RWPE2 (cell line): ENCODE measurements at places on chromosomes 6 and 20.

DNA sequence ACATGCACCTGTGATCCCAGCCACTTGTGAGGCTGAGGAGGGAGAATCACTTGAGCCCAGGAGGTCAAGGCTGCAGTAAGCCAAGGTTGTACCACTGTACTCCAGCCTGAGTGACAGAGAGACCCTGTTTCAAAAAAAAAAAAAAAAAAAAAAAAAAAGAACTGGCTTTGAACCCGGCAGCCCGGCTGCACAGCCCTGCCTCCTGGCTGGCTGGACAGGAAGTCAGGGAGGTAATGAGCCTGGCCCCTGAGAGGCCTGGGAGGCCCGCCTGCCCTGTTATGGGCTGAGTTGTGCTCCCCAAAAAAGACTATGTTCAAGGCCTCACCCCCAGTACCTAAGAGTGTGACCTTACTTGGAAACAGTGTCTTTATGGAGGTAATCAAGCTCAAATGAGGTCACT, 65.6 kb downstream of the ABHD12 start:
- DNase-seq, result no peak

DNA sequence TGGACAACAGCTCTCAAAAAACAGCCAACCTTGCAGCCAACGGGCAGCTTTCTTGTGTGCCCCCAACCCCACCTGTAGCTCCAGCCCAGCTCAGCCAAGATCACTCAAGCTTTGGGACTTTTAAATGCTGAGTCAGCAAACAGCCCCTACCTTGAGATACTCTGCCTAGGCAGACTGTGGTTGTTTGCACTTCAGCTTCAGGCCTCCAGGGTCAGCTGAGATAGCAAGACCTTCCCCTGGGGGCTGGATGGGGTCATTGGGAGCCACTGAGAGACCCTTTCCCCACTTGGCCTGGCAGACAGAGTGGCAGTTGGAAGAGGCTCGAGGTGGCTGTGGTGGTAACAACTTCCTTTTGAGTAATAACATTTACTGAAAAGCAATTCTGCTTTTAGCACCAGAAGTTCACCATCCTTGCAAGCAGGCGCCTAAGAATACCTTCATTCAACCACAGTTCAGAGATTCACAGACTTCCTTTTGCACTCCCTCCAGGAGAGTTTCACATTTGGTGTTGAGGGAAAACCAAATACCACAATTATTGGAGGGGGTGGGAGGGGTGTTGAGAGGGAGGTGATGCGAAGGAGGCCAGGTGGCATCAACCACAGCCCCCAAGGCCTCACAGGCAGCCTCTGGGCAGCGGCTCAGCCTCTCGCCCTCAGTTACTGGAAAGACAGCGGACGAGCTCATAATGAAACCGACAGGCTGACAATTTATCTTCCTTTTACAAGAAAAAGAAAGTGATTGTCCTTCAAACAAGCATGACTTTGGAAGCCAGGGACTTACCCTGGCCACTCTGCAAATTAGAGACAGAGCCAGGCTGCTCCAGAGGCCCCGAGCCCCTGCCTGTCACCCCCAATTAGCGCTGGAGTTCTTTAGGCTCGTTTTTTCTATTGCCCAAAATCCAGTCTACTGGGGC, 148.1 kb downstream of the CEBPB start:
- DNase-seq, result peak; percentile 68

DNA sequence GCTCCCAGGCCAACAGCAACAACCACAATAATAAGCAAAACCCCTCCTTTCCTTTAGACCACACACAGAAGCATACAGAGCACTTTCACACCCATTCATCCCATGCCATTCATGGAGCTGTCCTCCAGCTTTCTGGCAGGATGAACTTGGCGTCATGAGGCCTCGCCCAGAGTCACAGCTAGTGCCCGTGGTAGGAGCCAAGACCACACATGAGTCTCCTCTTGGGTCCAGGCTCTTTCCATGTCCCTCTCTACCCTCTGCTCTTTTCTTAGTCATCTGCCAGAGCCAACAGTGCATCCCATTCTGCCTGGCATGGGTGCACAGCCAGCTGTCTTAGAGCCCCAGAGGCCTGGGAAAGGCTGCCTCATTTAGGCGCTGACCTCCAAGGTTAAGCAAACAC, 1.8 kb upstream of the TGM3 start:
- no peak for DNase-seq

DNA sequence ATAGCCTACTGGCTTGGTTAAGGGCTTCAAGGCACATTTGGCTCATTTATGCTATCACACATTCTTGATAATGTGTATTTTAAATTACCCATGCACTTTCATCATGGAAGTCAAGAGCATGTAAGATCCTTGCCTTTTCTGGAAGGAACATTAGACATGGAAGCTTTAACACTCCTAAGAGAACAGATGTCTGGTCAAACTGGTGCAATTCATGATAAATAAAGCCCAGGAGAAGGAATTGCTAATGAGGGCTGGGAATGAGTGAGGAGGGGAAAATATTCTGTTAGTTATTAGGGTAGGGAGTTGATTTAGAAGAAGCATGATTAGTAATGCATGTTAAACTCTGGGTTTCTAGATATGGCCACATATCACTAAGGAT, 688.6 kb upstream of the CITED2 start:
- DNase-seq, result no peak

DNA sequence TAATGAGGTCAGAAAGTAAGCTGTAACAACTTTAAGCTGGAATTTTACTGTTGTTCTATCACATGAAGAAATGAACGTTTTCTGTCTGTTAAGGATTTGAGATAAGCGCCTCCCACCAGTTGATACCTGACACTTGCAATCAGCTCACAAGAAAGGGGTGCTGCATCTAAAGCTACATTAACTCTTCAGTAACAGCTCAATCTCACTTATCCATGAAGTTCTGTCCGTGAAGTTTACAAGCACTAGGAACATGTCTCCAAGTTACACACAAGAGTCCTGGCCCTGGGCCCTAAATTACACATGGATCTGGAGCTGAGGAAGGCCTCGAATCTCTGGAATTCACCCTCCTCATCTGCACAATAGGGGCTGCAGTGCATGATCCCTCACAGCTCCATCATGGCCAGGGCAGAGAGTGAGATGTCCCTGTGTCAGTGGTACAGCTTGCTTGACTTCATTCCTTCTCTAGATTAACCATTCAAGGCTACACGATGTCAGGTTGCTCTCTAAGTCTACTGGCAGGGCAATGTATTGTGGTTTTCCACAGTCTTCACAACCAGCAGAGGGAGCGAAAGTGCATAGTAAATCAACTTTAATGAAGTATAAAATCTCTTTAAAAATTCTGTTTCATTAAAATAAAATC, 182.4 kb upstream of the MCHR2 start:
- no peak for DNase-seq

GRCh38 chr20:59515013-59515905, 89.1 kb upstream of the PHACTR3 start:
- no peak for DNase-seq
